Inflammatory macrophage treated with lipopolysaccharide for 1 hour (primary cell): ENCODE measurements at places on chromosomes 13 and 19.

- DNase-seq = no peak
These were observed 1.2 kb downstream of the CDK8 start for GRCh38 chr13:26255115-26255514.

DNA sequence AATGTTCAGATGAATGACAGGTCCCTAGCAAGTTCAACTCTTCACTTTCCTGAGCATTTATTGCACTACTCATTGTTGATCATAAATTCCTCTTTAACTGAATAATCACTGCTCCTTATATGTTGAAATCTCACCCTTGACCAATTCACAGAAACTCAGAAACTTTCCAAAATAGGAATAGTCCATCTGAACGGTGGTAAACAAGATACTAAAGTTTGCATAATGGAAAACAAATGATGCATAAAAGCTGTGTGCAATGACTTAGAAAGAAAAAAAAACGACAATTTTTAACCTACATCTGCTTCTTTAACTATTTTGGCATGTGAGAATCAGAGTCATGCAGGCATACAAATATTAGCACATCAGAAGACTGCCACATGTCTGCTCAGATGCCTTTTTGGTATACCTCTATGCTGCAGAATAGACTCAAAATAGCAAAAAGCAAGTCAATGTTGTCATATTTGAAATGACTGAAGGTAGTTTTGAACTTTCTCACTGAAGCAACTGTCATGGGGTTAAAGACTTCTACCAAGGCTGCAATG, 34.8 kb downstream of the SLC10A2 start:
- no peak for DNase-seq

GRCh38 chr13:96850538-96851145, 143.6 kb downstream of the OXGR1 start:
- no peak for DNase-seq

- peak; percentile 67 for DNase-seq
These were observed 75.1 kb downstream of the GNG7 start for GRCh38 chr19:2627319-2627829.

DNA sequence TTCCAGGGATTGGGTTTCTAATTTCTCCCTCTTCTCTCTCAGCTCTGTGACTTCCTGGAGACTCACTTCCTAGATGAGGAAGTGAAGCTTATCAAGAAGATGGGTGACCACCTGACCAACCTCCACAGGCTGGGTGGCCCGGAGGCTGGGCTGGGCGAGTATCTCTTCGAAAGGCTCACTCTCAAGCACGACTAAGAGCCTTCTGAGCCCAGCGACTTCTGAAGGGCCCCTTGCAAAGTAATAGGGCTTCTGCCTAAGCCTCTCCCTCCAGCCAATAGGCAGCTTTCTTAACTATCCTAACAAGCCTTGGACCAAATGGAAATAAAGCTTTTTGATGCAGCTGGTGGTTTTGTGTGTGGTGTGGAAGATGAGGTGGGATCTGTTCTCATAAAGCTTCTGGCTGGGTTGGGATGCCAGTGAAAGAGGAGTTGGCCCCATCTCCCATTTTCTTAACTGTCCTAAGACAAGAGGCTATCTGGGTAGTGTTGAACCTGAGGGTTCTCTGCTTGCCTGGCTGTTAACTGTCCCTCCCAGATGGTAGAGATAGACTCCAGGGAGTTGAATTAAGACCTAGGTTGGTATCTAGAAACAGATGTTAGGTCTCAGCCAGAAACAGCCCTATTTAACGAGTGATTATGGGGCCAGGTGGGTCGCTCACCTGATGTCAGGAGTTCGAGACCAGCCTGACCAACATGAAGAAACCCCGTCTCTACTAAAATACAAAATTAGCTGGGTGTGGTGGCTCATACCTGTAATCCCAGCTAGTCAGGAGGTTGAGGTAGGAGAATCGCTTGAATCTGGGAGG, 1.6 kb downstream of the FTL start:
- DNase-seq = peak; percentile 30
